Stimulated activated naive CD4-positive, alpha-beta T cell (primary cell): ENCODE measurements at places on chromosomes 3 and 15.

DNA sequence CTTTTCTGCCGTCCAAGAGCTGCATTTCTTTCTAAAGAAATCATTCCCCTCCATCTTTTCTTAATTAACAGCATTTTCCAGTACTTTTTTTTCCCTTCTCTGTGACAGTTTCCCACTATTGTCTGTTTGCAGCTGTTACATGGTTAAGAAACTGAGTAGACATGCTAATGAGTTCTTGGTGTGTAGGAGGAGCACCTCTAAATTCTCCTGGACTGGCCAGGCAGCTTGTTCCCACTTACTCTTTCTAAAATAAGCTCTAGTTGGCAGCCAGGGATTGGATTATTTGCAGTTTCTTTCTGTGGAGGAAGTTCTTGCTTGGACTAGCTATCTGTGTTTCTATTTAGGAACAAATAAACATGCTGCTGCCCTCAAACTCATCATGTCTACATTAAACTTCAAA, 235.1 kb upstream of the GAP43 start:
- no peak for DNase-seq

GRCh38 chr3:10708216-10708893, 107.7 kb upstream of the SLC6A11 start:
- no peak for DNase-seq

DNA sequence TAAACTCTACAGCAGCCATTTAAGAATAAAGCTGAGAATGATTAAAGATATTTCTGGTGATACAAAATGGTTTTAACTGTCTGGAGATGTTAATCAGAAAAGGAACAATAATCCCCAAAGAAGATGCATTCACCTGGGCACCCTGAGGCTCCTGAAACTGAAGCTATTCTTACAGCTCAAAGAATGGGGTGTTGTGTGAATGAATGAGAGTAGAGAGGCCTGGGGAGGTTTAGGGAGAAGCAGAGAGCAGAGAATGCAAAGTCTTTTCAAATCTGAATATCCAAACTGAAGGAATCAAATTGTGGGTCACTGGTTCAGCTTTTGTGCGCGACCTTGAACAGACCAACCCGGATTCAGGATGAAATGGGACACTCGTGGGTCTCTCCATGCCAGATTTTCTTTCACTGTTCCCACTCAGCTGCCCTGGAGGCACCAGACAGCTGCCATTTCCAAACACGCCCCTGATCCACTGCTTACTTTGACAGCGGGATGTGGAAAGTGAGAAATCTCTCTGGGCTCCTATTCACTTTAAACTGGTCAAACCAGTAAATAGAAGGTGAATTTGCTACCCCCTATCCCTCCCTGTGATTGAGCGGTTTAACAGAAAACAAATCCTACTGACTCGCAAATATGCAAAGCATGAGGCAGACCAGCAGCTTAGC, 485.5 kb upstream of the THBS1 start:
- no peak for DNase-seq

DNA sequence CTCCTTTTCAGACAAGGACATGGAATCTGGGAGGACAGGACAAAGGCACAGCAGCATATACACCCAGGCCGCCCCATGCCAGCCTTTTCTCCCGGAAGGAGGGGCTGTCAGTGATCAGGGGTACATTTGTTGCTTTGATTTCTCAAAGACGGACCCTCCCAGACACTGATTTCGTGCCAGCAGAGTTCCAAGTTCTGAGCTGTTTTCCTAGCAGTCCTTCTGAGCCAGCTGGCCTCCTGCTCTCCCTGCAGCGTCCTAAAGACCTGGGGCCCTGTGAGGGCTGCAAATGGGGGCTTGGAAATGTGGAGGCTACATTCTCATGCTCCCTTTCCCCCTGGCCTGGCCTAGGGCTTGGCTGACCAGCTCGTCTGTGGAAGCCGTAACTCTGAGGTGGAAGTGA, 22.3 kb downstream of the CTSH start:
- no peak for DNase-seq

DNA sequence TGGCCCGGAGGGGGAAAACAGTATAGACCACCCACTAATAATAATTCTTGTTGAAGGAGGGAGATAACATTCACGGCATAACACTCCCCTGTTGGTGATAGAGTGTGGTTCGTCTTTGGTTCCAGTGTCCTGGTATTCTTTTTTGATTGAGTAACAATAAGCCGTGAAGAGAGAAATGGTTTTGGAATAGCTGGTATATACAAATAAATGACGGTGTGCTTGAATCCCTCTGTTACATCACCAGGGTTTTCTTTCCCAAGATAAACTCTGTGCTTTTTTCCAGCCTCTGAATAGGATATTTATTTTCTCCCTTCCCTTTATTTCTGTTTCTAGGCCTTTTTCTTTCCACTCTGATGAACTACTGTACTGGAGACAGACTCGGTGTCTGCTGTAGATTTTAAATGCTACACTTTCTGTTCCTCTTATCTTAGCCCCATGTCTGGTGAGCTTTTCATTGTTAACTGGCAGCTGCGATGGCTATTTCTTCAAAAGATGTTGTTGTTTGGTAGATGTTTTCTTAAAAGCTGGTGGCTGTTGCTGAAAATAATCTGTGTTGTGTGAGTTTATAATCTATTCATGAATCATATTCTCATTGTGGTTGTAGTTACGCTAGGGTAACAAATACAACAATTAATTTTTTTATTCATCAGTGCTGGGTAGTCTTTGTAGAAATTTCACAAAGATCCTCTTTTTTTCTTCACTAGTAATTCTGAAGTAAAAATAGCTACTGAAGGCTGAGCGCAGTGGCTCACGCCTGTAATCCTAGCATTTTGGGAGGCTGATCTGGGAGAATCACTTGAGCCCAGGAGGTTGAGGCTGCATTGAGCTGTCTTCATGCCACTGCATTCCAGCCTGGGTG, 15.5 kb upstream of the SCAANT1 start:
- DNase-seq, result no peak

DNA sequence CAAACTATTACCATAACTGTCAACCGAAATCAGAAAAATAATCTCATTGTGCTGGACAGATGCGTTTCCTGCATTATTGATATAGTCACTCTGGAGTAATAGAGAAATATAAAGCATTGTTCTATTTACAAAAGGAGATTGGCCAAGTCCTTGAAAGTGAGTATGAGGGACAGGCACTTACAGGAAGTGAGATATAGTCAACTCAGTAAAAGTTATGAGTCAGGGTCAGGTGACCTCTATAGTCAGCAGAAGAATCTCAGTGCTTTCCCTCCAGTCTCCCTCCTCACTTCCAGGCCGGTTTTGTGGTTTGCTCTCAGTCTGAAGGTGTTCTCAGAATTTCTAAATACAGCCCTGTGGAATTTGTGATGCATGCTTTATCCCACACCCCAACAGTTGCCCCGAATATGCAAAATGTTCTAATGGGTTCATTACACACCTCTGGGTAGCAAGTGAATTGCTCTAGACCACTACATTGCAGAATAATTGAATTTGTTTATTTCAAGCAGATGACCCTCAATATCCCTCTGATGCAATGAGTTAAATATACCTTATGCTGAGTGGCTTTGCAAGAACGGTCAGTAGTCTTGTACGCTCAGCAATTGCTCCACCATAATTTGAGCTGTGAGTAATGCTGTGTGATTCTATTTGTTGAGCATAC, 787.7 kb downstream of the MCTP2 start:
- DNase-seq, result no peak

DNA sequence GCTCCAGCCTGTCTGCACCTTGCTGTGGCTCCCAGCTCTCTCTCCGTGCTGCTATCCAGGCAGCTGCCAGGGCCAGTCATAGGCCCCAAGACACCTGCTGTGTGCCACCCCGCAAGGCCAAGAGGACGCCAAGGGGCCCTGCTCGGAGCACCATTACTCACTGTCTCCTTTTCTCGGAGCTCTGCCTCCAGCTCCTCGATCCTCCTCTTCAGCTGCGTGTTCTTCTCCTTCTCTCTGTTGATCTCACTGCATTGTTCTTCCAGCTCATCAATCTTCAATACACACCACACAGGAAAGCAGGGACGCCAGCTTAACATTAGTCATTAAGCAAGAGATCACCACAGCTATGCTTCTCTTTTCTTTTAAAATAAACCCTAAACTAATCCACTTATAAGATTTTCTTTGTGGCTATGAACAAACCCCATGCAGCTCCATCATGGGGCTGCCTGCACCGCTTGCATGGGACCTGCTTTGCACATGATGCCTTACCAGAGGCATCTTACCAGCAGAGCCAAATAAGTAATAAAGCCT, 42.6 kb downstream of the WHAMM start:
- DNase-seq, result no peak

- DNase-seq, result no peak
Measured at GRCh38 chr3:144516026-144516425, 544.4 kb downstream of the DIPK2A start.
